ENCODE measurements at places on chromosomes 4 and X. TPM values are rescaled to one million over a fixed set of nuclear protein-coding genes. Genes with fewer than 3 reads are reported as not detected.

GRCh38 chr4:38820329-38821061, 15.9 kb upstream of the TLR1 start:
- no peak for DNase-seq

DNA sequence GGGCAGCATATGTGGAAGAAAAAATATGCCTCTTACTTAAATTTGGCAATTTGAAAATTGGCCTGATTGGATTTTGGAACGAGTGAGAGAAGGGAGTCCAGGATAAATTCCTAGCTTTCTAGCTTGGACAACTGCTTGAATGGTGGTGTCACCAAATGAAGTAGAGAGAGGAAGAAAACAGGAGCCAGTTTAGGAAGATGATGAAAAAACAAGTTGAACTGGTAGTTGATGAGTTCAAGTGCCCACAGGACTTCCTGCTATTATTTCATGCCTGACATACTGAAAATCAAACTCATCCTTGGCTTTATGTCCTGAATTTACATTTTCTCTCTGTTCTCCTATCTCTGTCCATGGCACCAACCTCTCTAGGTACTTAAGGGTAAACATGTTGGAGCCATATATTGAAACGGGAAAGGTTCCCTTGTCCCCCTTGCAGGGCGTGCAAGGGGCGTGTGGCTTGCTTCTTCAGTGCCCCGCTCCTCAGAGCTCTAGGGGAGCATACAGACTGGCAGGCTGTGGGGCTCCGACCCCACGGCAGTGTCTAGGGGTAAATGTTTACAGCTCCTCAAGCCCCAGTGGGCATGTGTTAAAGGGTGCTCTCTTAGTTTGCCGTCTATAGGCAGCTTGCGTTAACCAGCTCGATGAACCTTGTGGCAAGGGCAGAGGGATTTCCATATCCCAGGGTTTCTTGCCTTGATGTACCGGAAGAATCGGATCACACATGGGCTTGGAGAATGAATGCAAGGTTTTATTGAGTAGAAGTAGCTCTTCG, 250.7 kb upstream of the PGRMC2 start:
- no peak for DNase-seq

DNA sequence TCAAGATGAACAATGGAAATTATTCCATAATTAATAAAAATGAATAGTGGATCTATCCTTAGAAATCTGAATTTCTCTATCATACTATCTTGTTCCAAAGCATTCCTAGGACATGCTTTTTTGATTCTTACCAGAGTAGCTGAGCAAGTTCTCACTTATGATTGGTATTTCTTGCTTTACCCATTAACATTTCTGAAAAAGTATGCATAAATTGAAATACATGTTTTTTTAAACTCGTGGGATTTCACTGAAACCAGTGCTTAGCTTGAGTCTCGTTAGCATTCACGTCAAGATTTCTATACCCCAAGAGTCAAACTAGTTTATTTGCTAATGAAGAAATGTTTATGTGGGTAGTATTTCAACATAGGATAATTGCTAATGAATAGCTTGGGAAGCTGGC, 89.0 kb downstream of the ELOVL6 start:
- no peak for DNase-seq

GRCh38 chrX:7084841-7085240, 62.7 kb upstream of the STS start:
- DNase-seq: no peak

GRCh38 chr4:5638316-5638715, 70.0 kb downstream of the EVC2 start:
- no peak for DNase-seq

DNA sequence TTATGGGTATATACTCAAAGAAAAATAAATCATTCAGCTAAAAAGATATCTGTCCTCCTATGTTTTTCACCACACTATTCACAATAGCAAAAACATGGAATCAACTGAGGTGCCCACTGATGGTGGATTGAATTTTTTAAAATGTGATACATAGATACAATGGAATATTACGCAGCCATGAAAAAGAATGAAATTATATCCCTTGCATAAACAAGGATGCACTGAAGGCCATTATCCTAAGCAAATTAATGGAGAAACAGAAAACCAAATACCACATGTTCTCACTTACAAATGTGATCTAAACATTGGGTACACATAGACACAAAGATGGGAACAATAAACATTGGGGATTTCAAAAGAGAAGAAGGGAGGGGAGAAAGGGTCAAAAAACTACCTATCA, 964.2 kb upstream of the IGFBP7 start:
- DNase-seq: no peak

DNA sequence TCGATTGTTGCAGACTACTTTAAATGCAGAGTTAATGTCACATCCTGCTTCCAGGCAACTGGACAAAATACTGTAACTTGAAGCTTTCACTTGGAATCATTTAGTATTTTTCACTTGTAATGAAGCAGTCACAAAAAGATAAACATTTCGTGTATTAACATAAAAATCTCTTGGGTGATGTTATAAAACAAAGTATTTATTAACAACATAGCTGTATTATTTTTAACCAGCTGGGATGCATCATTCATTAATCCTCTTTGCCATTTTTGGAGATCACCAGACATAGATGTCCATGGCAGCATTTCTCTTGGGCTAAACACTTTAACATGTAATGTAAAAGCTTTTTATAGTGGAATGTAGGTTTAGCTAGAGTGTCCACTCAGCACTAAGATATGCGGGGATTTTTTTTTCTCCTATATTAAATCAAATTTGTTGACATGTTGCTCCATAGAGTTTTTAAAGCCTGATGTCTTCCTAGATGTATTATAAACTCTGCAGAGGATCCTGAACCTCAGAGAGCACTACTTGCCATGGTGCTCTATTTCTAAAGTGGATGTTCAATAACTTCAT, 193.7 kb upstream of the SPANXN4 start:
- no peak for DNase-seq

GRCh38 chr4:70399319-70399718, 1.6 kb downstream of the OPRPN start:
- no peak for DNase-seq

DNA sequence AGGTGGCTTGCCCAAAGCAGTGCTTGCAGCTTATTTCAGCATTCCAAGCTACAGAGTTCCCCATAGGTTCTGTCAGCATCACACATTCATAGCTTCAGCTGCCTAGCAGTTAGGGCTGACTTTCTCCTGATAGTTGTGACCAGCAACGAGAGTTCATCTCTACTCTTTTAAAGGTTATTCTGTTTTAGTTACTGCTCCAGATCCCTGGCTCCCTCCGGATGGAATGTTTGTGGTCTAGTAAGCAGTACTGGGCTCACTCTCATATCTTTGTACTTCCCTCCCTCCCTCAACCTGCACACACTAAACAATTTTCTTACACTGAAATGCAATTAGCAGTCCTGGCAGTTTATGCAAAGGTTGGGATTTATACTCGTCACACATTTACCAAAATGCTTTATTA, 43.9 kb downstream of the PTTG2 start:
- DNase-seq: no peak

GRCh38 chr4:147853706-147854105, 121.8 kb downstream of the ARHGAP10 start:
- DNase-seq: no peak

- DNase-seq: no peak
Observed at GRCh38 chrX:119455264-119455663, 13.0 kb upstream of the SLC25A5 start.

DNA sequence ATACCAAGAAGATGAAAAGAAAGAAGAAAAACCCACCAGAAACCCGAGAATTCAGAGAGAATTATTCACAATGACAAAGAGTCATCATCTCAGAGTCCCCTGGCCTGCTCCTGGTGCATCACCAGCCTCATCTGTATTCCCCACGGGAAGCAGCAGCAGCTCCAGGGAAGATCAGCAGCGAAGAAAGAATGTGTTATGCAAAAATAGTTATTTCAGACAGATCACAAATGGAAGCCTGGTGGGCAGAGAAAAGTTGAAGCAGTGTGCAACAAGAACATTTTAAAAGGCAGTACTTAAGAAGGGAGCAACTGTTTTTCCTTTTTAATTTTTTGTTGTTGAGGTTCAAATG, 189.2 kb downstream of the PPP3CA start:
- DNase-seq: no peak

- DNase-seq: no peak
Observed at GRCh38 chrX:149374751-149375150, 130.4 kb downstream of the IDS start.

DNA sequence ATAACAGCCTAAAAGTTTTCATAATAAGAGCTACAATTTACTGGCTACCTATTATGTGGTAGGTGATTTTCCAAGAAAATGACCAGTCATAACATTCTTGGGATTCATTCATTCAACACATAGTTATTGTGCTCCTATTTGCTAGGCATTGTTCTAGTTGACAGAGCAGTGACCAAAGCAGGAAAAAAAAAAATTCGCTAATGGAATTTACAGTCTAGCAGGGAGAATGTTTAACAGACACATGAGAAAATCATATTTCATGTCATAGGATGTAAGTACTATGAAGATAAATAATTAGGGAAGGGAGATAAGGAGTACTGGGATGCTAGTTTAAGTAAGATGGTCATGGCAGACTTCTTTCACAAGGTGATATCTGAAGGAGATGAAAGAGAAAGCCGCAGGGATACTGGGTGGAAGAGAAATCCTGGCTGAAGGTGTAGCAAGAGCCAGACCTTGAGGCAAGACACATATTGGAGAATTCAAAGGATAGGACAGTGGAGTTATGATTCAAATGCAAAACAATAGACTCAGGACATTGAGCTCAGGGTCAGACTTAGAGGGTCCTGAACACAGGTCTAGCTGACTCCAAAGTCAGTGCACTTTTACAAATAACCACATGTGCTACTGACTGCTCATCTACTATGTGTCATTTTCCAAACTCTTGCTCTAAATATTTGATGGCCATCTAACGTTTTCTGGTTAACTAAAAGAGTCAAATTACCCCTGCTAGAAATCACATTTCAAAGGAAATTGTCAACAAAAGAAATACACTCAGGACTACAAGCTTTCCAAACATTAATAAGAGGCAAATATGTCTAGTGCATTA, 20.4 kb downstream of the SPCS3 start:
- no peak for DNase-seq

GRCh38 chr4:77538574-77539157, 67.0 kb upstream of the CXCL13 start:
- DNase-seq: no peak

DNA sequence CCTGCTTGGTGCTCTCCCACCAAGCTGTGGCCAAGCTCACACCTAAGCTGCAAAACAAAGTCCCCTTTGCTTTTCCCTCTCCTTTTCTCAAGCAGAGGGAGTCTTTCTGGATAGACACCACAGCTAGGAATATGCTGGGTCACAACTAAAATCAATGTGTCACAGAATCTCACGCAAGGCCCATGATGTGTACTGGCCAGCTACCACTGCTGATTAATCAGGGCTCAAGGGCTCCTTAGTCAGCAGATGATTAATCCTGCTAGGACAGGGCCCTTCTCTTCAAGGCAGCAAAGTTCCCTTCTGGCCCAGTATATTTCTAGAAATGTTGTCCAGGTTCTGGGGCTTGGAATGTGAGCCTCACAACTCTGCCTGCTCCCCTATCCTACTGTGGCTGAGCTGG, 32.0 kb upstream of the TENT5D start:
- DNase-seq: no peak

- DNase-seq: no peak
Observed at GRCh38 chr4:185881430-185881829, 69.4 kb upstream of the SORBS2 start.

- no peak for DNase-seq
Observed at GRCh38 chr4:53068755-53069330, 206.7 kb downstream of the RASL11B start.

- no peak for DNase-seq
Observed at GRCh38 chr4:113328514-113328913, 279.1 kb downstream of the ANK2 start.

DNA sequence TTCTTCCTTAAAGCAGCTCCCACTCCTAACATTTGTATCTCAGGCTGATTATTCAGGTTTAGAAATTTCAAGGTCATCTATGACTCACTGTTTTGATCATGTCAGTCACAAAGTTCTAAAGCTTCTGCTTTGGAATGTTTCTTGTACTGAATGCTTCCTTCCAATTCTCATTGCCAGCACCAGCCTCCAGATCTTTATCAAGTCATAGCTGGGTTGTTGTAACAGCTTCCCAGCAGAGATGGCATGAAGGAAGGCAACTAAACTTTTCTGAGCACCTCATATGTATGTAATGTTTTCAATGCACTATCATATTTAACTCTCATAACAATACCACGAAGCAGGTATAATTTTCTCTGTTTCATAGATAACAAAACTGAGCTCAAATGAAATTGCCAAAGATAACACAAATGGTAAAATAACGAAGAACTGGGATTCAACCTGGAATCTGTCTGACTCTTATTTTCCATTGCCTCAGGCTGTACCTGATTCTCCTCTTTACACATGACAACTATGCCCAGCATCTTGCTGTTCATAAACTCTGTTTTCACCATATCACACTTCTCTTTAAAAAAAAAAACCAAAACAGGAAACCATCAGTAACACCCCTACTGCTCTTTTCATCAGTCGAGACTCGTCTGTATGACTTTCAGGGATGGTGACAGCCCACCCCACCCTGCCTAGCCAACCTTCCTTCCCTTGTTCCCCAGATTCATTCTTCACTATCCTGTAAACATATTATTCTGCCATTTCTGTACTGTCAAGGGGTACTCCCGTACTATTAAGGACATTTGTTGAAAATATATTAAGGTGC, 13.4 kb downstream of the TRPC3 start:
- DNase-seq: no peak

GRCh38 chr4:19492606-19493005, 759.1 kb upstream of the SLIT2 start:
- DNase-seq: no peak

DNA sequence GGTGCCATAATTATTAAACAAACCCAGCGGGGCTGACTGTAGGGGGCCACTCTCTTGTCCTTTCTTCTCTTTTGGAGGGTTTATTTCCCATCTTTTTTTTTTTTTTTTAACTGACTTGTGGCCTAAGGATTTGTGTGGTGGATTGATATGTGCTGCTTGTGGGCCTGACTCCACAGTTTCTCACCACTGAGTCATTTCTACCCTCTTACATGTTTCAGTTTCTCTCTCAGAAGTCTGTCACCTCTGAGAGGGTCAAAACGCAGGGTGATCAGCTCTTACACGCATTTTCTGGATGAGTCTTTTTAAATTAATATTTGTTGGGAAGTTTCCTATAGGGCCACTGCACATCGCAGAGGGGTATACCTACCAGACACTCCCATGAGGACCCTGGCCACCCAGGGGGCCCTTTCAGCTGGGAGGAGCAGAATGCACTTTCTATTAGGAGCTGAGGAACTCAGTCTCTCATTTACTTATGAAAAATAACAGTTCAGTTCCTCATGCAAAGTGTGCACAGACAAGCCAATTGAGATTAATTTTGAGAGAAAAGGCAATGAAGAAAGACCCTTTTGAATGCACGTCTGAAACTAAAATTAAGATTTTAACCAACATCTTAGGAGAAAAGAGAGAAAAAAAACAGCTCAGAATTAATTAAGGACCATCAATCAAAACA, 407.9 kb downstream of the TECRL start:
- DNase-seq: no peak

GRCh38 chr4:82744284-82744968, 54.2 kb downstream of the SCD5 start:
- no peak for DNase-seq

Gene PORCN
- total RNA-seq: 12.9 TPM

Gene ZNF185
- total RNA-seq: 1.4 TPM

Gene SPON2
- 19.8 TPM for total RNA-seq

Gene ELK1
- 38.2 TPM for total RNA-seq

Gene CHIC2
- total RNA-seq: 12.4 TPM

Gene FOXR2
- total RNA-seq: not detected

Gene XKRX
- total RNA-seq: 0.11 TPM

Gene AREG
- total RNA-seq: 7.8 TPM

Gene CAPN6
- 0.62 TPM for total RNA-seq

Gene FAM47E
- 2.9 TPM for total RNA-seq

Gene LAP3
- total RNA-seq: 58.9 TPM

Gene KLHL2
- 13.1 TPM for total RNA-seq

Gene RAB9B
- 38.0 TPM for total RNA-seq

Gene CT45A5
- total RNA-seq: not detected

Gene ZCCHC13
- not detected for total RNA-seq

Data from cardiac septum (tissue), 1 donor.